ENCODE measurements at places on chromosomes 6 and 20. TPM values are rescaled to one million over a fixed set of nuclear protein-coding genes. Genes with fewer than 3 reads are reported as not detected.

GRCh38 chr6:4030669-4031068, 48.3 kb downstream of the FAM217A start:
- DNase-seq, result no peak

DNA sequence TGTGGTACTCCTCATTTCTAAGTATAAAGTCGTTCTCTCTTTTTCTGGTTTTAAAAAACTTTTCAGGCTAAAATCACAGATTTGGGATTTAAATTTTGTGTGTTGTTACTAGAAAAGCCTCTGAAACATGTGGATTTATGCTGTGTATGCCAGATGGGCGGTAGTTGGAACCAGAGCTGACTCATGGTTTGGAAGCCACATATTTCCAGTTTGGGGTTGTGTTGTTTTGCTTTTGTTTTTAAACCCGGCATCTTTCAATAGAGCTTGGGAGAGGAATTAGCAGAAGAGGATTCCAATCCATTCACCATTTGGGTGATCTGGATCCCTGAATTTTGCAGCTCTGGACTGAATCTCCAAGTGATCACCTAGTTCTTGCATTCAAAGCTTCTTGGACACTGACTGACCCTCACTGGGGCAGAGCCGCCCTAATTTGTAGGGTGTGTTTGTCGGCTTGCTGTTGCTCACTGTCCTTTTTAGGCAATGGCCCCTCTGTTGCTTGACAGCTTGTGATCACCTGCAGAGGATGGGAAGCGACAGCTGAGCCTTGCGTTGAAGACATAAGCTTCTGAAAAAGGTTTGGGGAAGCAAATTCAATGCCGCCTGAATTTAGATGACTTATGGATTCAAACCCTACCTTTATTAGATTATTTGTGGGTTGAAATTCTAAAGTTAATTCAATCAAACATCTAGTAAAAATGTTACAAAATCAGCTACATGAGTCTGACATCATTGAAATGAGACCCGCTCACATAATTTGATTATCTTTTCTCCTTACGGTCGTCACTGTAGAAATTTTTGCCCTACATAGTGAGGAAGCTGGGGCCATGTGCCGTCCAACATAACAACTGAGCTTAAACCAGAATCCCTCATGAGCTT, 79.9 kb upstream of the CD83 start:
- DNase-seq, result no peak

DNA sequence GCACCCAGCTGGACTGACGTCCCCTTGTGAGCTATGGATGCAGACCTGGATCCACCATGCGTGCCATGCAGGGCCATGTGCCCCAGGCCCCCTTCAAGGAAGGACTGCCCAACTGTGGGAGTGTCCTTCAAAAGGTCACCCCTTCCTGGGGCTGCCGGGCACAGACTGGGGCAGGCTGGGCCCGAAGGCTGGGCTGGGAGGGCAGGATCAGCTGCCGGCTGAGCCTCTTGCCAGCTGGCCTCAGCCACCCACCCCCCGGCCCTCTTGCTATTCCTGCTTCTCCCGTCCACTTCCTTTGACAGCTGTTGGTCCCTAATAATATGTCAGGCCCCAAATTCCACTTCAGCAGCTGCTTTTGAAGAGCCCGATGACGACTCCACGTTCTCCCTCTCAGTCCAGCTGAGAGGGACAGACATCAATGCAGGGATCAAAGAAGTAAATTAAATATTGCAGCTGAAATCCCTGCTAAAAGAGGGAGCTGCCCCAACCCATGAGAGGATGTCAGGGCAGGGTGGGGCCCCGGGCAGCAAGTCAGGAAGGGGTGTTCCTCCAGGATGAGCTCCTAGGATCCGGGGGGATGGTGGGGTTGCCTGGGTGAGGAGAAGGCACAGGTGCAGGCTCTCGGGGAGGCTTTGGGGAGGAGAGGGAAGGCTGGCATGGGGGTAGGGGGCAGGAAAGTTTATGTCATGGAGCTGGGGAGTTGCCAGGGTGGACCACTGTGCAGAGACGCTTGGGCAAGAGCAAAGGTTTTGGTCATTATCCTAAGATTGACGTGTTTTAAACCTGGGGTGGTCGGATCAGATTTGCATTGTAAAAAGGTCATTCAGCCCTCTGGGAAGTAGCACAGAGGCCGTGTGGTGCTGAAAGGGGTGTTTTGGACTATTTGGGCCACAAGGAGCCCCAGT, 185.0 kb downstream of the ANKRD60 start:
- no peak for DNase-seq

DNA sequence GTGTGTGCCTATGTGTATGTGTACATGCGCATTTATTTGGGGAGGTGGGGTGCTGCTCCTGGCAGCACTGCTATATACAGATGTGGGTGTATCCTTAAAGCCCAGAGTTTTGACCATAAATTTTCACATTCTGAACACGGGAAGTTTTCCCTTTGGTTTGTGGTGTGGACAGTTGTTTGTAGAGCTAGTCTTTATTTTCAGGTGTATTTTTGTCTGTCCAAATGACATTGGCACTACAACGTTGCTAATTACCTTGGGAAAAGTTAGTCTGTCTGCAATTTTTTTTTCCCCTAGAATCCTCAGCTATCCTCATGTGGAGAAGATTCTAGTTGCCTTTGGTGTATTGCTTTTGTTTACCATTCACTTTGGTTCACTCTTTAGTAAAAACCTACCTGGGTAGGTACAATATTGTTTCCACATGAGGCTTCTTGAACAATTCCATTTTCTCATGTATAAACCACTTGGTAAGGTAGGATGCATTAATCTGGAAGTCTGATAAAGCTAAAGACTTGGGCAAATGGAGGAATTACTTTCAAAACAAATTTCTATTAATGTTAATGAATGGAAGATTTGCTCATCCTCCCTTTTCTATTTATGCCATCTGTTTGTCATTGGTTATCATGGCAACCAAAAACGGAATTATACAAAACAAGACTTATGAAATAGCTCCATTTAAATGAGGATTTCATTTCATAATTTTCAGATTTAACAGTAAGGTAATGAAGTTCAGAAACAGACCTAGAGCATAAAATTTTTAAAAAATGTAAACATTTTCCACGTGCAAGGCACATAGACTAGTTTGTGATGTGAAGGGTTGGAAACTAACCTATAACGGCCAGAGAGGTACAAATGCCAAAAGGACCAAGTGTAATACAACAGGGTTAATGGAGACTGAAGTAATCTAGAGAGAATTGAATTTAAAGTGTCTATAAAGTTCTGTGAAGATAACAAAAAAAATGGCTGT, 3.9 kb downstream of the CCN2 start:
- peak; percentile 88 for DNase-seq

DNA sequence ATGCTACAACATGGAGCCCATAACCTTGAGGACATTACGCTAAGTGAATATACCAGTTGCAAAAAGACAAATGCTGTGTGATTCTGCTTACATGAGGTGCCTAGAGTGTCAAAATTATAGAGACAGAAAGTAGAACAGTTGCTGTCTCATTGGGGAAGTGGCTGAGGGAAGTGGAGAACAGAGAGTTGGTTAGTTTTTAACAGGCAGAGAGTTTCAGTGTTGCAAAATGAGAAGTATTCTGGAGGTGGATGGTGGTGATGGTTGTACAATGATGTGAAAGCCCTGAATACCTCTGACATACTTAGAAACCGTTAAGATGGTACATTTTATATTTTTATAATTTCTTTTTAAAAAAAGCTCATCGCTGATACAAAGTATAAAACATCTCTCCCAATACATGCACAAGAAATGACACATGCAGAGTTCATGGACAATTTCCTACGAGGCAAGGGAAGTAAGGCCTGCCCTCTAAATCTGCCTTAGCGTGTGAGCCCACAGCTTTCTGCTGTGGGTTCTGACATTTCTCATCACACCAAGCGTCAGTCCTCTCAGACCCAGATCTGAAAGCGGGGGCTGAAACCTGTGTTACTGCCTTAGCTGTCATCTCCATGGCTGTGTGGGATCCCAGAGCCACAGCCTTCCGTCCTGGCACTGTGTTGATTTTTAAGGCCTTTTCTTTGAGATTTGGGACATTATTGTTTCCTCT, 126.0 kb downstream of the RNASET2 start:
- no peak for DNase-seq

- no peak for DNase-seq
Measured at GRCh38 chr6:132858750-132859149, 44.4 kb downstream of the RPS12 start.

DNA sequence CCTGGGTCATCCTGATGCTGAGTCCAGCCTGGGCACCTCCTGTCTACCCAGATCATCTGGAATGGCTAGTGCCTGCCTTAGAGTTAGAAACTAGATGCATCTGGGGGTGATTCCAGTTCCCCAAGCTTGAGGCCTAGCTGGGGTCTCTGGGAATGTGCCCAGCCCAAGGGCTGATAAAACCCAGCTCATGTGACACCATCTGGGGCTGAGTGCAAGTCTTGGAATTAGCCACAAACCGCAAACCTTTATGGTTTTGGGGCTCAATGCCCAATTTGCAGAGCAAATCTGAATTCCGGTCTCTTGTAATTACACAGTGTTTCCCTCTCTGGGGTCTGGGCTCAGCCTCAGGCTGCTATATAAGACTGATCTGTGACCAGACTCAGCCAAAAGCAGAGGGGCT, at the start of gene BPIFB4:
BPIFB4 (plus strand) TSS at position 385 of the 400 bp plus-strand sequence. CDS start 1,884 bp downstream, outside the sequence.
- no peak for DNase-seq

DNA sequence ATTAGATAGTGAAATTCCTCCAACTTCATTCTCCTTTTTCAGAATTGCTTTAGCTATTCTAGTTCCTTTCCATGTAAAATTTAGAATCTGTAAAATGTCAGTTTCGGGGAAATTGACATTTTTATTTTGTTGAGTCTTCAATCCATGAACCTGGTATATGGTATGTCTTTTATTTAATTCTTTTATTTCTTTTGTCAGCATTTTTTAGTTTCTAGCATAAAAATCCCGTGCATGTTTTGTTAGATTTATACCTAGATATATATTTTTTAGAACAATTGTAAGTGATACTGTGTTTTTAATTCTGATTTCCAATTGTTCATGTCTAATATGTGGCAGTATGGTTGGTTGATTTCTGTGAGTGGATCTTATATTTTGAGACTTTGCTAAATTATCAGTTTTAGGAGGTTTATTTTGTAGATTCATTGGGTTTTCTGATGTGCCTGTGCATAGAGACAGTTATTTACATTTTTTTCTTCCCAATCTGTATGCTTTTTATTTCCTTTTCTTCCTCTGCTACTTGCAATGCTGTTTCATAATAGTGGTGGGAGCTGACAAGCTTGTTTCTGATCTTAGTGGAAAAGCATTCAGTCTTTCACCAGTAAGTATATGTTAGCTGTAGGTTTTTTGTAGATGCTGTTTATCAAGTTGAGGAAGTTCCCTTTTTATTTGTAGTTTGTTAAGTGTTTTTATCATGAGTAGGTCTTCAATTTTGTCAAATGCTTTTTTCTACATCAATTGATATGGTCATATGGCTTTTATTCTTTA, 13.7 kb downstream of the TAB2 start:
- DNase-seq, result no peak

- peak; percentile 26 for DNase-seq
Measured at GRCh38 chr6:100344761-100345160, 120.0 kb downstream of the SIM1 start.

TSBP1 gene
- not detected for total RNA-seq

DPPA5 gene
- total RNA-seq, result not detected

CLPSL1 gene
- not detected for total RNA-seq

RUNX2 gene
- total RNA-seq, result 10.3 TPM

PPT2 gene
- total RNA-seq, result 10.3 TPM

OOEP gene
- not detected for total RNA-seq

RAD21L1 gene
- total RNA-seq, result 0.19 TPM

GJA10 gene
- not detected for total RNA-seq
